ENCODE measurements at places on chromosomes 1 and 21.

- no peak for DNase-seq
These were observed 12.9 kb downstream of the CERS2 start for GRCh38 chr1:150961756-150962155.

GRCh38 chr1:234230414-234230862 is 142.8 kb upstream of the COA6 start:
- DNase-seq: no peak

DNA sequence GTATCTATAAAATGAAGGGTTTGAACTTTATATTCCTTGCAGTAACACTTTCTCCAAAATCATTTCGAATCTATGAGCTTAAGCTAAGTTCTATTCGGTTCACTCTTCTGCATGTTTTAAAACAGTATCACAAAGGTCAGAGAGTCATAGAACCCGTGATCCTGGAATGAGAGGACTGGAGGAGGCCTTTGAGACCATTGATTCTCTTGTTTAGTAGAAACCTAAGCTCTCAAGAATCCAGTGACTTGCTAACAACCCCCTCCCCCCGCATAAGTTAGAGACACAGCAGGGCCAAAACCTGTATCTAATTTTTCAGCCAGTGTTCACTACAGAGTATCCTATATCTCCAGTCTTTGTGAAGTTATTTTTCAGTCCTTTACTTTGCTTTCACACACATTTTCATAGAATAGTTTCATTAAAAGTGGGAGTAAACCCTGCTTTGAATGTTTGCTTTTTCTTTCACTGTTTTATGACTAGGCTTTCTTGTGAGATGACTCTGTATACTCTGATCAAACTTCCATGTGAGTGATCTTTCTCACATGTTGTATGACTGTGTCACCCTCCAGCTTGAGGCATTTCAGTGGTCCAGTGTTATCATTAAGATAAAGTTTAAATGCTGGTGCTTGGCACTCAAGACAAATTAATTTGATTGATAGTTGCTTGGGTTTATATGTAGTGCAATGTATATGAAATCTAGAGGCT is 275.4 kb upstream of the SGIP1 start:
- no peak for DNase-seq

GRCh38 chr1:95023399-95024043 is 49.2 kb downstream of the ALG14 start:
- DNase-seq: no peak

GRCh38 chr21:31744182-31744800 is 12.4 kb upstream of the SCAF4 start:
- DNase-seq: no peak

DNA sequence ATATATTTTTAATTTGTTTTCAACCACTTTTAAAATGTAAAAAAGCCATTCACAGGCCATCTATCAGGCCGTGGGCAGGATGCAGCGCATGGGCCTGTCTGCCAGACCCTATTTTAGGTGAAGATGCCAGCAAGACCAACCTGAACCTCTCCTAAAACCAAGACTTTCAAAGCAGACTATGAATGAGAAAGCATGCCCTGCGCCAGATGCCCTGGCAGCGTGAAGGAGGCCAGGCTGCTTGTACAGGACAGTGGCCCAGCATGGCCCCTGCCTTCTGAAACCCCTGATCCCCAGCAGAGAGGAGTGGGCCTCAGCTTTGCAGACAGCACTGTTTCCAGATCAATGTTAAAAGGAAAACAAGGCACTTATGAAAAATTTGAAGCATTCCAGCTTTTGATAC is 31.6 kb downstream of the WDR4 start:
- no peak for DNase-seq

DNA sequence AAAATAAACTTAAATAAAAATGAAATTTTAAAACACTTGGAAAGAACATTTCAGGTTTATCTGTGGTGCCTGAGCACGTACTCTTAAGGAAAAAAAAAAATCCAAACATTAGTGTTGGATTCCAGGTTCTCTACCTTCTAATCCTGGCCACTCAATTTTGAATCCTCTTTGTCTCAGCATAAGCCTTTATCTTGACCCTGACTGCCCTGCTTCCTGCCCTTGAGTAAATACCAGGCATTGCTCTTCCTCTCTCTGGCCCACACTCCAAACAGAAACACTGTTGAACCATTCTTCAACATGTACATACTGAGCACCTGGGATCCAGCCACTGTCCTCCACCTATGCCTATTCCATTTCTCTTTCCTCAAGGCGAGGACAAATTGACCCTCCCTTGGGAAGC is 11.4 kb upstream of the VANGL1 start:
- no peak for DNase-seq

- no peak for DNase-seq
These were observed 7.7 kb downstream of the CNIH3 start for GRCh38 chr1:224623743-224624333.

Data from adrenal gland (tissue), 19 donors.